Left renal pelvis (tissue), 4 donors: ENCODE measurements at places on chromosomes 2 and 18.

DNA sequence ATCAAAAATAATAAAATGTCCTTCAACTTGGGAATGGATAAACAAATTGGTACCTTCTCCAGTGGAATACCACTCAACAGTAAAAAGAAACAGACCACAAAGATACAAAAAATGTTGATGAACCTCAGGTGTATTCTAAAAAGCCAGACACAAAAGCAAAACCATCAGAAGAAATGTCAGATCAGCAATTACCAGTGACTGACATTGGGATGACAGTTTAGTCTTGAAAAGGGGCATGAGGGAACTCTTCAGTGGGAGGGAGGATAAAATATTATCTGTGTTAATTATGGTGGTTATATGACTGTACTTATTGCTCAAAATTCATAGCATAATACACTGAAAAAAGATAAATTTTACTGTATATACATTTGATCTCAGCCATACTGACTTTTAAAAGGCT, 473.0 kb downstream of the TMX3 start:
- no peak for DNase-seq

GRCh38 chr2:27587025-27587424, 4.2 kb downstream of the ZNF512 start:
- no peak for DNase-seq

DNA sequence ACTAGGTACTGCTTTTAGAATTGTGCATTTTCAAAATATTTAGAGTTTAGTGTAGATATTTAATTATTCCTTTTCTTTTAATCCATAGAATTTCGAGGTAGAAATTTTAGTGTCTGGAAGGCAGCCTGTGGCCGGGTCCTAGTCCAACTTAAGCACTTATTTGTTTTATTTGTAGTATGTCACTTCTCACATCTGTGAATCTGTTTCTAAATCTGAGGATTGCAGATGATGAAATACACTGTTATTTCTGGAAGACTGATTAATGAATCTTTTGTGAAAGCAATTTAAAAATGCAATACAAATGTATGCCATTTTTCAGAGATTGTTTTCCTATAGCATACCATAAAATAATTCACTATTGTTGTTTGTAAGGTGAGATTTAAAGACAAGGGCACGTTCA, 483.9 kb upstream of the TRIB2 start:
- no peak for DNase-seq

- DNase-seq: no peak
Observed at GRCh38 chr2:236643480-236643879, 73.9 kb downstream of the ACKR3 start.

DNA sequence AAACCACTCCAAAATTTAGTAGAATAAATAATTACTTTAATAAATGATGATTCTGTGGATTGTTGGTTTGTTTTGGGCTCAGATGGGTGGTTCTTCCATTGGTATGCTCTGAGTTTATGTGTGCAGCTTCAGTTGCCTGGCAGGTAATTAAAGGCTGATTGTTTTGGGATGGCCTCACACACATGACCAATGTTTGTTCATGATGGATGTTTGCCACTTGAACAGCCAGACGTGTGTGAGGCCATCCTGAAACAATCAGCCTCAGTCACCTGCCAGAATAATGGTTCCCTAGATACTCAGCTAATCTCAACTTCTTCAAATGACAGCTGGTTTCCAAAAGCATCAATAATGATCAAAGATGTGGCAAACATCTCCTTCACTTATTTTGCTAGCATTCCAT, 352.5 kb upstream of the GULP1 start:
- DNase-seq: no peak

DNA sequence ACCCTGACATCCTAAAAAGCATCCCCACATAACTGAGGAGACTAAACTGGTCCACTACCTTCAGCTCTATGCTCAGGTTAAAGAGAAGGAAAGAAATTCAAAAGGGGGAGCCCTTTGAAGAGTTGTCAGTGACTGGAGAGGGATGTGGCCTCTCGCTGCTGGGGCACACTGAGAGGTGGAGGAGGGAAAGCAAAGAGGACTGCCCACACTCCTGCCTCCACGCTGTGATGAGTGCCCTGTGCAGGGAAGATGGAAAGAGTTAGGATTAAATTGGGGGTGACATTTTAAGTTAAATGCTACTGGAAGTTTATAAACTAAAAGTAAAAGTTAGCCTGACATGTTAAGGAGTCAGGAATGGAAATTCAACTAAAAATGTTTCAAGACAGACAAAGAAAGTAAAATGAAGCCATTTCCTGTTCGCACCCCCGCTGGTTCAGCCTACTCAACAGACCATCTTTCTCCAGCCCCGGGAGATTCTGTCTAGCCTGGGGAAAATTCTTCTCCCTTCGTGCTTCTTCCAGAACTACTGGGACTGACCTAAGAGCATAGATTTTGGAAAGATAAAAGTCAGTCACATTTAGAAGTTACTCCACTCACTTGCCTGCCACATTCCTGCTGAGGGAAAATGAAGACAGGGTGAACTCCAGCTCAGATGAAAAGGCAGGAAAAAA, 17.8 kb upstream of the INO80C start:
- DNase-seq: no peak
